ENCODE measurements at places on chromosomes 13 and 19.

GRCh38 chr19:6617374-6617773 is 26.4 kb upstream of the CD70 start:
- DNase-seq: no peak

GRCh38 chr13:45941261-45941660 is 89.7 kb upstream of the SIAH3 start:
- no peak for DNase-seq

GRCh38 chr19:47475465-47475864 is 3.8 kb upstream of the SLC8A2 start:
- DNase-seq: no peak

DNA sequence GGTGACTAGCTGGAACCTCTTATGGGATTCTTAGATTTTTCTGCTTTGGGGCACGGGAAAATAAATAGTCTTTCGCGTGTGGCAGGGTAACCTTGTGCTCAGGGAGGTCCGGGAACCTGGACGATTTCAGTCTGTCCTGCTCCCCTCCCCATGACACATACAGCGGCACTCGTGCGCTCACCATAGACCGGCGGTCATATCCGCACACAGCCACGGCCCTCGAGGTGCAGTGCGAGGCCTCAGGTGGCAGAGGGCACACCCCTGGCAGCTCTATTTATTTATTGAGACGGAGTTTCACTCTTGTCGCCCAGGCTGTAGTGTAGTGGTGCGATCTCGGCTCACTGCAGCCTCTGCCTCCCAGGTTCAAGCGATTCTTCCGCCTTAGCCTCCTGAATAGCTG is 3.0 kb downstream of the ONECUT3 start:
- no peak for DNase-seq

DNA sequence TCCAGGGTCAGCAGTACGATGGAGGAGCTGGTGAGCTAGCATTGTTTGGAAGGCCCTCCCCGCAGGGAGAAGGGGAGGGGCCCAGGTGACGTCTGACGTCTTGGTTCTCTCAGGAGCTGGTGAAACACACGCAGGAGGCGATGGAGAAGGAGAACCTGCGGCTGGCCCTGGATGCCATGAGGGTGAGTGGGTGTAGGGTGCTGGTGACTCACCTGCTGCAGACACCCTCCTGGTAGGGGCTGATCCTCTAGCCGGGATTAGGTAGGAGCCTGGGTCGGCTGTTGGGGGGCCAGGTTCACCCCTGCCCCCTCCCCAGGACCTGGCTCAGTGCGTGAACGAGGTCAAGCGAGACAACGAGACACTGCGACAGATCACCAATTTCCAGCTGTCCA is 55.8 kb downstream of the VAV1 start:
- DNase-seq: no peak

GRCh38 chr19:1262623-1263123 is 6.5 kb upstream of the CIRBP start:
- DNase-seq: no peak

GRCh38 chr13:35866801-35867200 is 264.4 kb downstream of the DCLK1 start:
- DNase-seq: no peak

DNA sequence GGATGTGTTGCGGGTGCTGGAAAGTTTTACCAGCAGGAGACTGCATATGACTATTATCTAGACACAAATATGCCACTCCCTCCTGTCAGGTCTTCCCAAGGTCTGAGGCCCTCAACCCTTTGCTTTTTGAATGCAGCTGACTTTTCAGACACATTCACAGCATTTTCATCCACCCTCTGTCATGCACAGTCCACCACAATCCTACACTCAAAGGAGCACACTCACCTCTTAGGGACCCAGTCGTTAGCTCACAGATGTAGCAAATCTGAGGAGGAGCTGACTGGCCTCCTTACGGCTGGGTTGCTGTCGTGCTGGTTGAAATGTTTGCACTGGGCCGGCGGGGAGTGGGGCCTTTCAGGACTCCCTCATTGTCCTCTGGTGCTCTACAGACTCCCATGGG is 479.4 kb downstream of the IRS2 start:
- DNase-seq: no peak

GRCh38 chr19:14528419-14529253 is 758 bp upstream of the TECR start:
- no peak for DNase-seq

GRCh38 chr13:23770973-23771372 is 118.2 kb downstream of the MIPEP start:
- no peak for DNase-seq

DNA sequence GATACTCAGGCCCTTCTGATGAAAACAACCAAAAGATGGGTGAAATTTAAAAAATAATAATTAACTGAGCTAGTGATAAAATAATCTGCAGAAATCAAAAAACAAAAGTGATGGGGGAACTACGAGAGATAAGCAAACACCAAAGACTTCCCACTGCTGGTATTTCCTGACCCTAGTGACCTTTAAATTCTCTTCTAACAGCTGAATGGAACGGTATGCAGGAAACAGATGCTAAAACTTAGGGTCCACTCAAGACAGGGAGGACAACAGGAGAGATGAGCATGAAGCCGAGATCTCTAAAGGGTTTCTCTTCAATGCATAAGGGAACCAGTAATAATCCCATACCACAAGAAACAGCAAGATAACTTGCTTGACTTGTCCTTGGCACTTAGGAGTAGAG is 50.8 kb downstream of the USP12 start:
- DNase-seq: no peak

DNA sequence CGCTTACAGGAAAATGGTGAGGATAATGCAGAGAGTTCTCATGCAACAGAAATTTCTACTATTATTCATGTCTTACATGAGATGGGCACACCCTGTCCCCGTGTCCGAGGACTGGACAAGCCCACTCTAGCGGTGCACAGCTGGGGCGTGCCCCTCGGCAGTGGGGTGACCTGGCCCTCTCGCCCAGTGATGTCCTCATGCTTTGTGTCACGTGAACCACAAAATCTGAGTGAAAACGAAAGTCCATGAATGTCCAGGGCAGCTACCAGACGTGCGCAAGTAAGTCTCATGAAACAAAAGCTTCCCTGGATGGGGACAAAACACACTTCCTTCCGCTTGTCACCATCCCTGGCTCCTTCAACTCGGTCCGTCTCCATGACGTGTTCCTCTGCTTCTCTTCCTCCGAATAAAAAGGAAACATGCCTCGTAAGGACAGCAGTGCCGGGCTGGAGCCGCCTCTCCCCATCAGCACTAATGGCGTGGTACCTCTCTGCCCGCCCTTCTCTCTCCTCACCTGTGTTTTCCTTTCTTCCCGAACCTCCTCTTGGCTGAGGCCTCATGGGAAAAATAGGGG is 45.6 kb downstream of the ANKRD10 start:
- DNase-seq: no peak

DNA sequence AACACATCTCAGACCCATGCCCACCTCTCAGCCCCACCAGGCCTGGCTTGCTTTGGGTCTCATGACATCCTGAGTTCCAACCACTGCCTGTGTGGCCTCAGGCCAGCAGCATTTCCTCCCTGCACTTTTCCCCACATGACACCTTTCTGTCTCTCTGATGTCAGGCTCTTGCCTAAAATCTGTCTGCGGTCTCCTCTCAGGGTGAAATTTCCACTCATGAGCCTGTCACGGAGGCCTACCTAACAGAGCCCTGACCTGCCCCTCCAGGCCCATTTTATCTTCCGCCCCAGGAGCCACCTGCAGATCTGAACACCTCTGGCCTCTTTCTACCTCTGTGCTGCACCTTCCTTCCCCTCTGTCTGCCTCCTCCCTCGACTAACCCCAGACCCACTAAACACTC is 93.5 kb downstream of the ZDHHC20 start:
- no peak for DNase-seq

DNA sequence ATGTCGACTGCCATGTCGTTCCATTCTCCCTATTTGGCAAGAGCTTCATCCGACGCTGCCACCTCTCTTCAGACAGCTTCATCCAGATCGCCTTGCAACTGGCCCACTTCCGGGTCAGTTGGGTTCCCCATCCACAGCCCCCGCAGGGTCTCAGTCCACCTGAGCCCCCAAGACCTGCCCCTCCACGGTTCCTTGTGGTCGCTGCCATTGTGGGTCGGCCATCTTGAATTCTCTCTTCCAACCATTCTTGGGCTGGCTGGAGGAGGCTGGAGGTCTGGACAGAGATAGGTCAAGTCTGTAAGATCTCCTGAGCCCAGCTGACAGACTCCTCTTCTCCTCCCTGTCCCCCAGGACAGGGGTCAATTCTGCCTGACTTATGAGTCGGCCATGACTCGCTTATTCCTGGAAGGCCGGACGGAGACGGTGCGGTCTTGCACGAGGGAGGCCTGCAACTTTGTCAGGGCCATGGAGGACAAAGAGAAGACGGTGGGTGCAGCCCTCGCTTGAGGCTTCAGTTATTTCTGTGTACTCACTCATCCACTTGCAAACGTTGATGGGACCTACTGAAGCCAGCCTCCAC is 19.5 kb downstream of the CPT1C start:
- no peak for DNase-seq

GRCh38 chr13:106986687-106987426 is 418.9 kb upstream of the ARGLU1 start:
- no peak for DNase-seq

- no peak for DNase-seq
Measured at GRCh38 chr13:76991432-76991795, 467 bp upstream of the CLN5 start.

DNA sequence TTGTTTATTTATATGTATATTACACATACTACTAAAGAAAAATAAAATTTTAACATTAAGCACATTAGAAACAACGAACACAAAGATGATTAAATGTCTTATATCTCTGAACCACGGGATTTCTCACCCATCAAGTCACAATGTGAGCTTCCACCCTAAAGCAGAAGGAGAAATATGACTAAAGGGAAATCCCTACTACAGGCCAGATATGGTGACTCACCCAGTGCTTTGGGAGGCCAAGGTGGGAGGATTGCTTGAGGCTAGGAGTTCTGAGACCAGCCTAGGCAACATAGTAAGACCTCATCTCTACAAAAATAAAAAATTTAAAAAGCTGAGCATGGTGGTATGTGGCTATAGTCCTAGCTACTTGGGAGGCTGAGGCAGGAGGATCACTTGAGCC is 24.6 kb downstream of the DCT start:
- DNase-seq: no peak

DNA sequence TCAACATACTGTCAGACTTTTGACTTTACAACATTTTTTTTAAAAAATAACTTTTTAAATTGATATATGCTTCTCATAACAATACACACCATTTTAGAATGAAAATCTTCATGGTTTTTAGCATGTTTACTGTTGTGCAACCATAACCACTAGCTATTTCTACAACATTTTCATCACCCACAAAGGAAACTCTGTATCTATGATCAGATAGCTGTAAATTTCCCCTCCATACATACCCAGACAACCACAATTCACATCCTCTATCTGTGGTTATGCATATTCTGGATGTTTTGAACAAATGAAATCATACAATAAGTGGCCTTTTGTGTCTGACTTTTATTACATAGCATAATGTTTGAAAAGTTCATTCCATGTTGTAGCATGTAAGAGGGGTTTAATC is 1666.0 kb downstream of the EFNB2 start:
- no peak for DNase-seq

- DNase-seq: peak; percentile 92
Measured at GRCh38 chr19:16584248-16585093, 12.3 kb upstream of the SLC35E1 start.

GRCh38 chr13:92379371-92379770 is 847.2 kb upstream of the GPC6 start:
- DNase-seq: no peak

- DNase-seq: no peak
Measured at GRCh38 chr13:90276216-90276615, 1071.3 kb upstream of the MIR17HG start.

GRCh38 chr19:10290876-10291553 is 1.3 kb downstream of the ICAM5 start:
- peak; percentile 77 for DNase-seq

DNA sequence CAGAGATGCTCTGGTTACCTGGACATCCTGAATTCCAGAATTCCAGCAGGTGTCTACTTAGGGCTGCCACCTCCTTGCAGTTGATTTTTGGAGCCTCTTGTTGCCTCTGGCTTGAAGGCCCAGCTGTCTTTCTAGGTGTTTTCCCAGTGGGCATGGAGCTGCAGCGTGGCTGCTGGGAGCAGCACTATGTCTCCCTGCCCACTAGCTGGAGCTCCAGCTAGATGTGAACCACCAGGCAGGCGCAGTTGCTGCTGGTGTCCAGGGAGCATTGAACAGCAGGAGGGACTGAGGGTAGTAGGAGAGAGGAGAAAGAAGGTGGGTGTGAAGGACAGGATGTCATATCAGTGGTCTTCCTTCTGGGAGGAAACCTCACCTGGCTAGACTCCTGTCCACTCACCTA is 9.9 kb upstream of the SELENOW start:
- DNase-seq: no peak

DNA sequence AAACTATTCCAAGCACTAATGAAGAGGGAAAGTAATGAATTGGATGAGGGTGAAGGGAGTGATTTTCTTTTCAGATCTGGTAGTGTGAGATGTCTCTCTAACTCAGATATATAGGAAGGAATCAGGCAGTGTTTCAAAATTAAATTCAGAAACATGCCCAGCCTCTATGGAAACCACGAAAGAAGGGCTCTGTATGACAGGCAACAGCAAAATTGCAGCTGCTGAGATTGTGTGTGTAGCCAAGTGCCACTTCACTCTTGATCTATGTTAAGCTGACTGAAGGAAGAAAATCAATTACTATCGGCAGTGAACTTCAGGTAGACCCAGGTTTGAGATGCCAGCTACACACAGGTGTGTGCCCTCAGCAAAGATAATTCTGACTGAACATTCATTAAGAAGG is 387.4 kb downstream of the PCDH9 start:
- no peak for DNase-seq

DNA sequence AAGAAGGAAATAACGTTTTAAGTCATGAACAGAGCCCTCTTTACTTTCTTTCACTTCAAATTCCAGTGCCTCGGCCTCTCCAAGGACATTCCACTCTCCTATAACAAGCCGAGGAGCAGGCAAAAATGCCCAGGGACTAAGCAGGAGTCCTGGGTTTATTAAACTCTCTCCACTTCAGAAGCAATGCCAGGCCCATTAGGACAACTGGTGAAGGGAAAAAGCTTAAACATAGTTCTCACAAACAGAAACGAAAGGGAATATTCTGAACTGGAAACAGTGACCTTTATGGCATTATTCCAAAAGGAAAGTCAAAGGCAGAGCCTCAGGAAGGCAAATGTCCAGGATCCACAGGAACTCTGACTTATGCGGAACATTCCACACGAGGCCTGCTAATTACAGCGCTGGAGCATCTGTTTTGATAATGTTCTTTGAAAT is 30.9 kb upstream of the MED4 start:
- no peak for DNase-seq

DNA sequence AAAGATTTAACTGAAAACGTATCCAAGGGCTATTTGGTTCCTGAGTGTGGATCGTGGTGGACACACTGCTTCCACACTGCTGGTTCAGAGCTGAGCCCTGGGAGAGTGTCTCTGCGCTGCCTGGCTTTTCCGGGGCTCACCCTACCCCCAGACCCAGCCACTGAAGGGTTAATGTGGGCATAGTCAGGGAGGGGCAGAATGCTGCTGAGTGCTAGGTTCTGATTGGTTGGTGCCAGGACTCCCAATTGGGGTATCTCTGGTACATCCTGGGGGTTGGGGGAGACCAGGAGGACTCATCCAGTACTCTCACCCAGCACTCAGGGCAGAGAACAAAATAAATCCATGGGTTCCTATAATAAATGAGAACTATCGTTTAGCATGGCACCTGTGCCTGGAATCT is 142.3 kb downstream of the CACNA1A start:
- no peak for DNase-seq

All from D341Med (cell line).